AG08395 (cell line): ENCODE measurements at places on chromosomes 4 and X.

GRCh38 chr4:113335746-113336145 is 286.3 kb downstream of the ANK2 start:
- no peak for DNase-seq

DNA sequence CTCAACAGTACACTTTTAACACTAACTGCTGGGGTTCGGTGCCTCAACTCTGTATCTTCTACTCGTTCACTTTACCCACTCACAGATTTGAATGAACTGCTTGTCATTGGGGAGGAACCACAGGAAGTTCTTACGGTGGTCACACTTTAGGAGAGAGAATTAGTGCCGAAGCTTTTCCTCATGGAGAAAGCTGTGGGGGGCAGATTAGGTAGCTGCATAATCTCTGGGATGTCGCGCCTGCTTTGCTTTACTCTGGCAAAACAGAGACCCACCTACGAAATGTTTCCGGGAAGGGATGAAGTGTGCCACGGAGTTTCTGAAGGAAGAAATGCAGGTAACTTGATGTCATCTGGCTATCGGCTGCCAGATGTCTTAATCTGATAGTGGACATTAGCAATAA is 949.7 kb upstream of the TENM3 start:
- no peak for DNase-seq

- DNase-seq, result no peak
Observed at GRCh38 chrX:40104985-40105834, 7.5 kb upstream of the BCOR start.

DNA sequence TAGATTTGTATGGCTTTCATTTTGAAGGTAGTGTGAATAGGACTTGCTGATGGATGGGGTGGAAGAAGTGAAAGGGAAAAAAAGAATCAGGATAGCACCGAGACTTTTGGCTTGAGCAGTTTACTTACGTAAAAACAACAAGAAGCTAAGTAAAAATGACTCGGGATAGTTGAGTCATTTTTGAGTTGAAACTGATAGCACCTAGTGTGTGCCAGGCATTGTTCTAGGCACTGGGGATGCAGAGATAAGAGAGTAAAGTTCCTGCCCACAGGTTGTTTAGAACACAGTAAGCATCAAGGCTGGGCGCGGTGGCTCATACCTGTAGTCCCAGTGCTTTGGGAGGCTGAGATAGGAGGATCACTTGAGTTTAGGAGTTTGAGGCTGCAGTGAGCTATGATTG is 34.7 kb downstream of the ADD1 start:
- no peak for DNase-seq
